ENCODE measurements at places on chromosomes 3 and 15.

- no peak for DNase-seq
Measured at GRCh38 chr3:10764259-10765051, 51.6 kb upstream of the SLC6A11 start.

DNA sequence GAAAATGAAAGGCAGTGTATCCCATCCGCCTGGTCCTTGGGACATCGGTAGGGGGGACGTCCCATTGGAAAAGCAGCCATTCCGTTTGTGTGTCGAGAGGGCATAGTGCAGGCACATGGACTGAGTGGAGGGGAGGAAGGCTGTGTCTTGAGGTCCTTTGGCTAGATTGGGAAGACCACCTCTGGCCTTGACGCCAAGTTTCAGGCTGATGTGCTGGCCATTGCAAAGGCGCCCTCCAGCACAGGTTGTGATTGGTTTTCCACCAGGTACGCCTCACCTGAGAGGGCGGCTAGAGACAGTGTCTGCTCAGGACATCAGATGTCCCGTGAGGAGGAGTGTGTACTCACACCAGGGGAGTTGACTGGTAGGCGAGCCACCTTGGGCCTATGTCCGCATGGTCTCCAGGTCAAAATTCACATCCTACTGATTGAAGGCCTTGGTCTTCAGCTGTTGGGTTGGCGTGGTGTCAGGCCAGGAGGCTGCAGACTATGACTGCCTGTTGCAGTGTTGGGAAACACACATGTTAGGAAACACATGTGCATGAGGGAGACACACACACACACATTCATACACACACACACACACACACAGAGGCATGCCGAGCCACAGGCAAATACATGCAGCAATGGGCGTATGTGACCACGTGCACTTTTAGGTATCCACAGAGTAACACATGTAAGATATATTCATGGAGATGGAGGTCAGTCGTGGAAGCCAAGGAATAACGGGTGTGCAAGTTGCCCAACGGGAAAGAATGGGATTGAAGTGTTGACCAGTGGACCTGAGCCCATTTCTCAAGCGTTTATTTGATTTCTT, 98.4 kb downstream of the SNRPN start:
- no peak for DNase-seq

- DNase-seq: no peak
Measured at GRCh38 chr3:55641964-55642363, 154.9 kb upstream of the WNT5A start.

GRCh38 chr3:85355572-85355971, 396.8 kb downstream of the CADM2 start:
- no peak for DNase-seq

GRCh38 chr15:71501344-71502076, 308.8 kb upstream of the NR2E3 start:
- DNase-seq: no peak

DNA sequence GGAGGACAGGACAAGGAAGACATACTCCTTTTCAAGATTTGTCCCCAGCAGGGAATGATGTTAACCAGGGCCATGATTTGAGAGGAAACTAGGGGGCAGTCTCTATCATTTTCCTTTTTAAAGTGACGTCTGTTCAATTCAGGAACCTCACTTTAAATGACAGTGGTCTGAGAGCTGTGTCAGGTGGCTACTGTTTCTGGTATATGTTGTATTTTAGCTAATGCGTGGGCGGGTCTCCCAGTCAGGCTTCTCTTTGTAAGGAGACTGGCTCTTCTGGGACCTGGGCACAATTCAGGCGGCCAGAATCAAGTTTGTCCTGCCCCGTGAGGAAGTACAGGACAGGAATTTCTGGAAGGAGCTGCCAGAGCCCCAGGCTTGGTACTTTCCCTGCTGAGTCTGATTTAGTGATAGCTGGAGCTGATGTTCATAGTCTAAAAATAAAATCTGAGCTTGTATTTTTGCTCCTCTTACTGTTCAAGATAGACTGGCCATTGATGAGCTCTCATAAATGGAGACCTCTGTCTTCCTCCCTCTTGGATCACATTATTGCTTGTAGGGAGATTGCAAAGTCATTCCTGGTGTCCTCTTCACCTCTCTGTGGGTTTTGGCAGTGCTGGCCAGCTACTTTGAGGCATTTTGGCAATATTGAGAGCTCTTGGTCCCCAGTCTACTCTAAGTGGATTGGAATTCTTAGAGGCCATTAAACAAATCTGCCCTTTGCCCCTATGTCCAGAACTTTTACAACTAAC, 25.6 kb downstream of the SQOR start:
- no peak for DNase-seq

DNA sequence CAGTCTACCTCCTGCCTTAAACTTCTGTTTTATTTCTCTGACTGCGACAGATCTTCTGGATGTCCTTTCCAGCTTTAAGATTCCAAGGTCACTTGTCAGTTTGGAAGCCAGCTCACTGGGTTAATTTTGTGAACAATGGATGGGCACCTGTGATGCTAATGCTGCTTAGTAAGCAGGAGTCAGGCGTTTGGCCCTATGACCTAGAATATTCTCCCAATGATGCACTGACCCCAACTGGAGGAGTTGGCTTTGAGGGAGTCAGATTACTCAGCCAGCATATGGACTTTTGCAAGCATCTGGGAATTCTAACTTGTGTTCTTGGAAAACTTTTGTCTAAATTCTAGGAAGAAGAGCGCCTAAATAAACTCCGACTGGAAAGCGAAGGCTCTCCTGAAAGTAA, 28.1 kb downstream of the HACD3 start:
- no peak for DNase-seq

DNA sequence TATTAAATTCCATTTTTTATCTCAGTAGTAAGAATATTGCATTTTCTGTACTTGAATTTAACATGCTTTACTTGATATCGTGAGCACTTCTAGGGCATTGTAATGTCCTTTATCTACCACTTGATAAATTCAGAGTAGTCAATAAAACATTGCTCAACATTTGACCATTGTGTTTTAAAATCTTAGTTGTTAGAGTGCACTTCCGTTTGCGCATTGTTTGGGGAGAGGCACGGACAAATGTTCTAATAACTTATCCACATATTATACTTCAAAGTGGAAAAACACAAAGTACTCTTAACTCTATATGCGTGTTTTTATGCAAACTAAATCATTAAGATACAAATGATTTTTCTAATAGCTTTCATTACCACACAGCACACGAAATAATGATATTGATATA, 419 bp downstream of the FAM227B start:
- DNase-seq: no peak

GRCh38 chr3:61580982-61581643, 19.7 kb downstream of the PTPRG start:
- DNase-seq: no peak

DNA sequence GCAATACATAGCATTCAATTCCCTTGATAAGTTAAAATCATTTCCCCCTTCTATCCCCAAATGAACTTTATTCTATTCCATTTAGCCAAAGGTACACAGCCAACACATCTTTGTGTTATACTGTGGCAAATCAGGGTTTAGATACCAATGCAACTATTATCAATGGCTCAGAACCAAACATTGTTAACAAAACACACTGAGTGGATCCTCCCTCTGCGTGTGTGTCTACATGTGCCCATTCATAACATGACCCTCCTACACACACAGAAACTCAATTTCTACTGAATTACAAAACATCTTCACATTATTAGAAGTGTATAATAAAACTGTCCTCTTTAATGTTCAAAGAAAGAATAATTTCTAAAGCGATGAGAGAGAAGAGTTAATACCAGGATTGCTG, 1.3 kb downstream of the TTBK2 start:
- no peak for DNase-seq

GRCh38 chr15:79450648-79451047, 18.5 kb downstream of the MINAR1 start:
- DNase-seq: no peak

DNA sequence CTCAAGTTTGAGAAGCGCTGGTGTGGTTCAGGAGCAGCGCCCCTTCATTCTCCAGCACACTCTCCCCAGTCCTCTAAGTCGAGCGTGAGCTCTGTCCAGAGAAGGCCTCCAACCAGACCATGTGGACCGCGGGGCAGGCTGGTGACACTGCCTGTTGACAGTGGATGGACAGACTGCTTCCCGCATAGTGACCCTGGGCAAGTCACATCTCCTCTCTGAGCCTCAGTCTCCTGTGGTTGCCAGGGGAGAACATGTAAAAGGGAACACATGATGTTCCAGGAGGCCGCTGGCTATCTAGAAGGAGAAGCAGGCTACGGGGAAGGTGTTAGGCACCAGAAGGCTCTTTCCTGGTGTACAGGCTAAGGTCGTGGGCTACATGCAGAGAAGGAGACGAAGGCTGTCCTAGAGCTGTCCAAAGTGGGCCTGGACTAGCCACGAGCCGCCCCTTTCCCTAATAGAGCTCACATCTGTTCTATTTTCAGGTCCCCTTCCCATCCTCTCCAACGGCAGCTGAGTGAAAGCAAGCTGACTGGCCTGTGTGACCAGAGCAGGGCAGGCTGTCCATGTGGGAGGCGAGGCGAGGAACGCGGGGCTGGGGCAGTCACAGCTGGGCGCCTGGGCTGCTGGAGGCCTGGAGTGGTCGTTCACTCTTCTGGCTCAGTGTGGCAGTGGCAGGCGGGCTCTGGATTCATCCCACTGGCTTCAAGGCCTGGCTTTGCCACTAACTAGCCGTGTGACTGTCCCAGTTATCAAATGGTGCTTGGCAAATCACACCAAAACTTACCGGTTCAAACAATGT, 11.1 kb downstream of the ISG20 start:
- no peak for DNase-seq

DNA sequence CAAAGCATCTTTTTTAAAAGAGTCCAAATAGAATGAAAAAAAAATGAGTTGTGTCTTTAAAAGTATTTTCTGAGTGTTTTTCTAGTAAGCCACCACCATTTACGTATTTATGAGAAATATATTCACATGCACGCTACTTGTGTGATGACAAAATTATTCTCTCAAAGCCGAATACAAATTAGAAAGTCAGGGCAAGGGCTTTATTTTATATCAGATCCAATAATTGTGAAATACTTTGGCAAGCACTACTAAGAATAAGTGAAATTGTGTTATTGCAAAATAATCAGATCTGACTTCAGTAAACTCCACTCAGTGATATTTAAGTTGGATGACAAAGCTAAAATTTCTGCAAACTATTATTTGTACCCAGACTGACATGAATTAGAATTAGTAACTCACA, 589.3 kb upstream of the KCNMB2 start:
- no peak for DNase-seq

DNA sequence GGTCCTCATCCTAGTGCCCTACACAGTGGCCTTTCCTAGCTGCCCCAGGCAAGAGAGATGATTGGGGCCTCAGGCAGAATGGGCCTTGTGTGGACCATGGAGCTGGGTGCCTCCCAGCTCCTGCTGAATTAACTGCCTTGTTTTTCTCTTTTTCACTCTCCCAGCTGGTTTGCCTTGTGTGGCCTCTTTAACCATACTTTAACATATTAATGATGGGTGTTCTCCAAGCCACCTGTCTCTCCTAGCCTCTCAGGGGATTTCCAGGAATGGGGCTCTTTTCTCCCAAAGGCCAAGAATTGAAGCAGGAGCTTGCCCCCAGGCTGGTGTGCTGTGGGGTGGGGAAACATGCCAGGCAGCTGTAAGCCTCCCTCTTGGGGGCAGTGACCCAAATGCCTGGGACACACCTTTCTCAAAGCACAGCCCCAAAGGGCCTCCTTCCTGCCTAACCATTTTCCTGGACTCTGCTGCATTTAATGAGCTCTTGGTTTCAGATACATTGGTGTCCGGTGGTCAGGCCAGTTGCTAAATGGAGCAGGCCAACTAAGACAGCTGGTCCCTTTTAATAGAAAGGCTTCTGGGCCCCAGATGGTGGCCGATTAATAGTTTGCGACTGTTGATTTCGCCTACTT, 5.6 kb downstream of the ALPK3 start:
- DNase-seq: no peak

DNA sequence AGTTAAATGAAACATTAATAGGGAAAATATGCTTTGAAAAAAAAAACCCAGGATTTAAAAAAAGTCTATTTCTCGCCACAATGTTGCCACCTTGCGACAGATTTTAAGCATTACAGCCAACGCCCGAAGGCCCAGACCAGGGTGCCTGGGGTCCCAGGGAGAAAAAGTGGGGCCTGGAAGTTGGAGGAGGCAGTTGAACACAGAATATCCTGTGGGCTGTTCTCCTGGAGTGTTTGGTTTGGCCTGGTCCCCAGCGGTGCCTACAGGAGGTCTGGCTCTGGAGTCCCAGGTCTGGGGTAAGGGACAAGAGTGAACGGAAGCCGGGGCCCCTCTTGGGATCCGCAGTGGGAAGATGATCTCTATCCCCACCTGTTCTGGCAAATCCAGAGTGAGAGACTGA, 3.4 kb downstream of the RNU6-1 start:
- no peak for DNase-seq

DNA sequence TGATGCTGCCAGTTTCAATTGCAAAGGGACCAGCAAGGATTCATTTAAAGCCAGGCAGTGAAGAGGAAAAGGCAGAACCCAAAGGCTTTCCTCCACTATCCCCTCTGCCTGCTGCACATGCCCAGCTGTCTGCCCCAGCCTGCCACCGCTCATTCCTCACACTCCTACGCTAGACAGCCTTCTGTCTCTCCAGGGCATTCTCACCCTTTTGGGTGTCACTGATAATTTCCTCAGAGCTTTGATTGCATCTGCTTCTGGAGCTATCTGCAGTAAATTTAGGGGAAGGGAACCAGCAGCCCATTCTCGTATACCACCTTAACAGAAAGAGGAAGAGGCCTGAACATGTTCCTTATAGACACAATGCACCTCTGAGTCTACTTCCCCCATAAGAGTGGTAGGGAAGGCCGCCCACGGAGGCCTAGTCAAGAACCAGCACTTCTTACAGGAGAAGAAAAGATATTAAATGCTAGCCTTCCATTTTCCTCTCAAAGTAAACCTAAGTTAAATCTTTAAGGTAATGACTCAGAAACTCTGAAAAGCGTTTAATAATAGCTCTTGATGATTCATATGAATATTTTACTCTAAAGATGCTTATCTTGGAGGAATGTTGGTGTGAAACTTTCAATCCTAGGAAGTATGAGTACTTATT, 20.9 kb downstream of the NUDT16 start:
- no peak for DNase-seq

DNA sequence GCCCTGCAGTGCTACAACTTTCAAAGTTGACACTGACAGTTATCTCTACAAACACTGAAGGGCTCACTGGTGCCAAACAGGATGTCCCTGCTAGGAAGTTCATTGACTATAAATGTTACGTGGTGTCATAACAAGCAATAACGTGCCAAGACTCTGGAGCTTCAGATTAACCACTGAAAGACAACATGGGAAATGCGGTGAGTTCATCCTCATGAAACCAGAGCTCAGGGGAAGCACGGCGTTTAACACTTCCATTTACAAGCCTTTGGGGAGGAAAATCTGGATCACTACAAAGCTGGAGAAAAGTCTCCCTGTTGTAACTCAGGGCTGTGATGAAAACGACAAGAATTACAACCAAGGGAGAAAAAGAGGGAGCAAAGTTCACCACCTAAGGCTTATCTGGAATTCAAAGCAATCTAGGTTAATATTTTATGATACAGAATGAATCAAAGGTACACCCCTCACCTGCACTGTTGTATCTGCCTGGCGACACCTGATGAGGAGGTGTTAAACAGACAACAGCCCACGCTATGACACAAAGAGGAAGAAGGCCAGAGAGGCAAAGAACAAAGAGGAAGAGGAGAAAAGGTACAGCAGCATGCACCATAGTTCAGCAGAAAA, 27.0 kb downstream of the SHQ1 start:
- no peak for DNase-seq

- no peak for DNase-seq
Measured at GRCh38 chr3:168939651-168940238, 723.8 kb downstream of the MECOM start.
